ENCODE measurements at places on chromosomes 6 and 20.

- H3K4me3 ChIP-seq, result no peak overlapping the region
- no peak for DNase-seq
- no peaks in the 10 kb centered on the region for H3K36me3 ChIP-seq
- H3K4me1 ChIP-seq, result no peaks in the 10 kb centered on the region
- H3K27me3 ChIP-seq, result no peaks in the 10 kb centered on the region
Observed at GRCh38 chr6:61887423-61887822, 398.6 kb downstream of the KHDRBS2 start.

DNA sequence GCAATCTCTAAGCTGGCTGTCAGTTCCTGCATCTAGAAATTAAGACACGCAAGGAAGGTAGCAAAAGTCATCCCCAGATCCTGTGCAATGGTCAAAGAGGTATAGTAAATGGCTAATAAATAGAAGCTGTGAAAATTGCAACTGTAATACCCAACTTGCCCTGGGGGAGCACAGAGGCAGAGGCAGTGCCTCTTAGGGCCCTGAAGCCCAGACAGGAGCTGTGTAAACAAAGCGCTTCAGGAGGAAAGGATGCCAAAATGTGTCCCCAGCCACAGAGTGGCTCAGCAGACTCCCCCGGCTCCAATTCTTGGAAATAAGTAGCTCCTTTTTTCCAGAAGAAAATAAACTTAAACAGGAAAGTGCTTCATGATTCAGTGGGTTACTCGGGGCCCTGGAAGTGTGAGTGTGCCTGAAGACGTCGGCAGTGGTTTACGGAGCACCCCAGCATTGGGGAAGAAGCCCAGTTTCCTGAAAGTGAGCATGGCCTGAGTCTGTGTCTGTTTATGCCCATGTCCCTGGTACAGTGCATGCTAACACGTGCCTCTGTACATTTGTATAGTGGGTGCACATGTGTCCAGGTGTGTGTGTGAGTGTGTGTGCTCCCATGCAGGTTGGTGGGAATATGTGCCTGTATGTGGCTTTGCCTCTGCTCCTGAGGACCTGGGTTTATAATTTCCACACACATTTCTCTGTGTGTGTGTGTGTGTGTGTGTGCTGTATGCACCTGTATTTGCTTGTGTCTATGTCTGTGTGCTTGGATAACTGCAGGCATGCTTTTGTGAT lies 246.7 kb downstream of the MAFB start:
- H3K4me1 ChIP-seq, result no peaks in the 10 kb centered on the region
- no peak for DNase-seq
- no peak overlapping the region for H3K27ac ChIP-seq

- DNase-seq, result no peak
- H3K4me1 ChIP-seq, result no peaks in the 10 kb centered on the region
- H3K27me3 ChIP-seq, result no peaks in the 10 kb centered on the region
- H3K4me3 ChIP-seq, result no peak overlapping the region
- H3K27ac ChIP-seq, result no peak overlapping the region
Observed at GRCh38 chr6:111061508-111061907, 25.8 kb upstream of the SLC16A10 start.

DNA sequence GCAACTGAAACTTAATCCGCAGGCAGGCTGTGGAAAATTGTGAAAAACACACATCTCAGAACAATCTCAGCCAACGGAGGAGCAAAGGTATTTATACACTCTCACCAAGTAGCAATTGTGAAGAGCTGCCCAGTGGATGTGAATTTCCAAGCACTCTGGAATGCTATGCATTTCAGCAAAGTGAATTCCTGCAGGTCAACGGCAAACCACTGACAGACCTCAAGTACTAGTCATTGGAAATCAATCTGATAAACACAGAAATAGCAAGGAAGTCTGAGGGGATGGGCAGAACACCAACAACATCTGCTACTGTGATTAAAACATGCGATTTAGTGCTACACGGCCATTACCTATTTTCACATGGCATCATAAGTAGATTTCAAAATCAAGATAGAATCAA lies 429.1 kb downstream of the HTR1B start:
- DNase-seq, result no peak
- H3K36me3 ChIP-seq, result no peaks in the 10 kb centered on the region
- H3K27me3 ChIP-seq, result no peaks in the 10 kb centered on the region
- H3K4me3 ChIP-seq, result no peak overlapping the region
- H3K27ac ChIP-seq, result no peak overlapping the region
- no peaks in the 10 kb centered on the region for H3K4me1 ChIP-seq

DNA sequence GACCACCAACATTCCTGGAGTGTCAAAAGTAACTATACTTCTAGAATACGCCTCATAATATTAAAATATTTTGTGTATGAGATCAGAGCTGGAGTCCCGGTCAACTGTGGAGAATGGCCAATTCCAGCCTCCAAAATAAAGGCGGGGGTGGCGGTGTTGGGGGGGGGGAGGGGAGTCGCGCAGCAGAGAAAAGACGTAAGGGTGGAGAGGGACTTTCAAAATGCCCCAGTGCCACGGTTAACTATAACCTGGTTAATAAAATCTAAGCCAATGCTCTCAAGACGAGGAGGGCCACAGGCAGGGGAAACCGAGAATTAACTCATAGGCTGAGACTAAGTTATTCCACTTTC lies 1.3 kb downstream of the NUP153 start:
- H3K4me1 ChIP-seq, result peaks cover 22% of the 10 kb centered on the region
- peak overlapping the region; percentile 88 for H3K4me3 ChIP-seq
- H3K27ac ChIP-seq, result peak overlapping the region; percentile 91
- H3K27me3 ChIP-seq, result no peaks in the 10 kb centered on the region
- DNase-seq, result peak; percentile 70

- no peak overlapping the region for H3K4me3 ChIP-seq
- H3K27me3 ChIP-seq, result no peaks in the 10 kb centered on the region
- H3K36me3 ChIP-seq, result no peaks in the 10 kb centered on the region
Observed at GRCh38 chr20:14712302-14712739, 374.9 kb upstream of the FLRT3 start.

DNA sequence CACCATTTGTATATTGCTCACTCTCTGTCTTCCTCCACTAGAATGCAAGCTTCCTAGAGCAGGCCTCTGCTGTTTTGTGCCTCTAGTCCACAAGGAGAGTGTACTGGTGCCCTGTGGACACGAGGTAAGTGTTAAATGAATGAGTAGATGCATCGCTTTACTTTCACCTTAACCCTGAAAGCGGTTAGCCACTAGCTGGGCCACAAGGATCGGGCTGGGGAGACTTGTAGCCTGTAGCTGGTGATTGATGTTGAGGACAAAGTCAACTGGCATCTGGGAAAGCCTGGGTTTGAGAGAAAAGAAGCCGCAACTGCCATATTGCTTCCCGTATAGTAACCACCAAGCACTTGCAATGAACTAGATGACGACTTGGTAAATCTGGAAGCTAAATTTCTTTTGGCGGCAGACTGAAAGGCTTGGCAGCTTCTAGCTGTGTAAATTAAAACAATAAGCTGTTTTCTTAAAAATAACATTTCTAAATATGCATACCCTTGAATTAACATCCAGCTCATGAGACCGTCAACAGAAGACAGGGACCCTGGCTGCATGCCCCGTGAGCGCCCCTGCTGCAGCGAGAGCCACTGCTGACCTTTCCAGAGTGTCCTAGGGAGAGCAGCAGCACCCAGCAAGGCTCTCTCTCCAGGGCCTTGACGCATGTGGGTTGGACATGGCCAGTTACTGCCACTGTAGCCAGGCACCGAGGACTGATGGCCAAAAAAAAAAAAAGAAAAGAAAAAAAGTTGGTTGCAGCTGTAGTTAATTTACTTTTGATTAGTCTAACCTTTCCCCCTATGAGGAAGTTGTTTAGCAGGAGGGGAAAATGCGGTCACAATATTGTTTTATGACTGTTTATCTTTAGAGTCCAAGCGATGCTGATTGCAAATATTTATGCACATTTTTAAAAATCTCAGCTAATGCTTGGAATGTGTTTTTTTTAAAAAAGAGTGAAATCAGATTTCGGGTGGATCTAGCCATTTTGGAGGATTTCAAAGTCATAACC lies 315.1 kb downstream of the TFAP2C start:
- H3K27me3 ChIP-seq, result peaks cover 11% of the 10 kb centered on the region
- no peaks in the 10 kb centered on the region for H3K36me3 ChIP-seq
- no peak overlapping the region for H3K4me3 ChIP-seq
- H3K4me1 ChIP-seq, result no peaks in the 10 kb centered on the region
- no peak for DNase-seq

- no peaks in the 10 kb centered on the region for H3K36me3 ChIP-seq
- peak; percentile 84 for DNase-seq
- peaks cover 16% of the 10 kb centered on the region for H3K4me1 ChIP-seq
- peak overlapping the region; percentile 54 for H3K27ac ChIP-seq
- no peaks in the 10 kb centered on the region for H3K27me3 ChIP-seq
Observed at GRCh38 chr6:148146717-148147462, 195.7 kb upstream of the SASH1 start.

Data from PC-3 (cell line).